ENCODE measurements at places on chromosomes 12 and 14. TPM values are rescaled to one million over a fixed set of nuclear protein-coding genes. Genes with fewer than 3 reads are reported as not detected.

Gene OTOGL
- polyA plus RNA-seq = 8.1 TPM

Gene KRT6A
- polyA plus RNA-seq = not detected

Gene CPNE6
- 0.16 TPM for polyA plus RNA-seq

Gene NXPH4
- polyA plus RNA-seq = 1.2 TPM

Gene KLHDC1
- 5.3 TPM for polyA plus RNA-seq

Gene CKAP4
- polyA plus RNA-seq = 24.8 TPM

Gene GPD1
- polyA plus RNA-seq = 24.6 TPM

Gene RTRAF
- polyA plus RNA-seq = 190 TPM

Gene CBX5
- polyA plus RNA-seq = 23.0 TPM

Gene PRIMA1
- 5.9 TPM for polyA plus RNA-seq

Gene RTN1
- 1.1 TPM for polyA plus RNA-seq

Gene LRRC43
- polyA plus RNA-seq = 2.3 TPM

Gene GCH1
- 2.5 TPM for polyA plus RNA-seq

Gene SERPINA10
- not detected for polyA plus RNA-seq

Gene PLBD2
- 33.7 TPM for polyA plus RNA-seq

Gene SIRT4
- 6.0 TPM for polyA plus RNA-seq

Gene TRHDE
- polyA plus RNA-seq = 0.57 TPM

Gene MORN3
- 0.38 TPM for polyA plus RNA-seq

Gene KLHL28
- polyA plus RNA-seq = 3.4 TPM

Gene USP5
- polyA plus RNA-seq = 29.4 TPM

Gene ZDHHC22
- not detected for polyA plus RNA-seq

Gene MANSC4
- polyA plus RNA-seq = not detected

Gene PSMA3
- 159 TPM for polyA plus RNA-seq

Gene CHGA
- 0.16 TPM for polyA plus RNA-seq

Gene ZNF891
- polyA plus RNA-seq = 0.86 TPM

Gene ESRRB
- polyA plus RNA-seq = 7.2 TPM

Gene SLC39A5
- 0.18 TPM for polyA plus RNA-seq

Gene EIF4B
- polyA plus RNA-seq = 65.5 TPM

Gene HSP90AA1
- polyA plus RNA-seq = 504 TPM

Gene AMDHD1
- polyA plus RNA-seq = 0.50 TPM

Gene ITGA5
- 49.3 TPM for polyA plus RNA-seq

Gene LTBR
- polyA plus RNA-seq = 30.8 TPM

Gene CHPT1
- polyA plus RNA-seq = 168 TPM

Gene MEG3
- 32.9 TPM for polyA plus RNA-seq

Gene LAG3
- 0.57 TPM for polyA plus RNA-seq

Gene NUAK1
- 10.0 TPM for polyA plus RNA-seq

Gene PIK3C2G
- polyA plus RNA-seq = not detected

Gene UTP20
- 2.1 TPM for polyA plus RNA-seq

Gene RNASE3
- polyA plus RNA-seq = 0.14 TPM

Gene ERC1
- 15.0 TPM for polyA plus RNA-seq

Gene SEL1L
- 13.9 TPM for polyA plus RNA-seq

Gene HCAR2
- 0.16 TPM for polyA plus RNA-seq

Gene ERP27
- 0.32 TPM for polyA plus RNA-seq

Gene CIROP
- not detected for polyA plus RNA-seq

Gene PLXNC1
- 2.4 TPM for polyA plus RNA-seq

Gene PMCH
- not detected for polyA plus RNA-seq

Gene MGP
- polyA plus RNA-seq = 841 TPM

Gene ACOT6
- polyA plus RNA-seq = not detected

Gene TFCP2
- polyA plus RNA-seq = 11.8 TPM
